ENCODE measurements at places on chromosomes 16 and 17.

DNA sequence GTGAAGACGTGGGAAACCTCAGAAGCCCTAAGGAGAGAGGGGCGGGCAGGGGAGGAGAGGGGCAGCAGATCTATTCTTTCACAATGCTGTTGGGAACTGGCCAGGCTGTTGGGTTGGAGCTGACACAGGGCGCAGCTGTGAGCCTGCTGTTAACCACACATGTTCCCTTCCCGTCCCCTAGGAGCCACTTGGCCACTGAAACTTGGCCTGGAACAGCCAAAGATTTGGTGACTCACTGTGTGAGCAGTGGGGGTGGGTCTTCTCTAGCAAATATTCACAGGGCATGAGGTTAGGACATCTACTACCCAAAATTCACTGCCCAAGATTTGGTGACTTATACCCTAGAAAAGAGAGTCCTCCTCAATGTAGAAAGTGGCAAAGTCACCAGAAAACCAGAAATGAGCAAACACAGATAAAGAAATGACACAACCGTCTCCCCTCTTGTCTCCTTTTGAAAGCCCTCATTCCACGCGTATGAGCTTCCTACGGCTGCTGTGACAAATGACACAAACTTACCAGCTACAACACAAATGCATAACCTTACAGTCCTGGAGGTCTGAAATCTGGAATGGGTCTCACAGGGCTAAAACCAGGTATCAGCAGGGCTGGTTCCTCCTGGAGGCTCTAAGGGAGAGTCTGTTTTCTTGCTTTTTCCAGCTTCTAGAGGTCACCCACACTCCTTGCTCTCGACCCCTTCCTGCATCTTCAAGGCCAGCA lies 6.3 kb downstream of the TBC1D16 start:
- no peak for DNase-seq

DNA sequence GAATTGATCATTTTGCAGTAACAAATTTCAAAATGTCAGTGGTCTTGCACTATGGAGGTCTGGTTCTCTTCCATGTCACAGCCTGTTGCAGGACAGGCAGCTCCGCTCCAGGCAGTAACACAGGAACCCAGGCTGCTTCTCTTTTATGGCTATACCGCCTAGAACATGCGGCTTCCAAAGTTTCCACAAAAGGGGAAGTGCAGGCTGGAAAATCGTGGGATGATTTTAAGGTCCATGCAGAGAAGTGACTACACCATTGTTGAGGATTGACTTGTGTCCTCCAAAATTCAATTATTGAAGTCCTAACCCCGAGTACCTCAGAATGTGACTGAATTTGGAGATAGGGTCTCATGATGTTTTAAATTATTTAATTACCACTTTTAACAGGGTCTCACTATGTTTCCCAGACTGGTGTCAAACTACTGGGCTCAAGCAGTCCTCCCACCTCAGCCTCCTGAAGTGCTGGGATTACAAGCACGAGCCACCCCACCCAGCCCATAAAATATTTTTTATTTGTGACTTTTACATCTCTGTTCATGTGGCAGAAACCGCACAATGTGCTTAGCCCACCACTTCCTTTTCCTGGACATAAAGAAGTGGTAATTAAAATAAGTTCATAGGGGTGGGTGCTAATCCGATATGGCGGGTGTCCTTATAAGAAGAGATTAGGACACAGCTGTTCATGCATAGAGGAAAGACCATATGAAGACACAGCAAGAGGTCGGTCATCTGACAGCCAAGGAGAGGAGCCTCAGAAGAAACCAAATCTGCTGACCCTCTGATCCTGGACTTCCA lies 279.2 kb upstream of the RPL38 start:
- no peak for DNase-seq

GRCh38 chr16:79104567-79104966 lies 496.0 kb downstream of the MAF start:
- no peak for DNase-seq

- no peak for DNase-seq
These were observed 17.5 kb upstream of the CBX8 start for GRCh38 chr17:79814127-79814973.

GRCh38 chr17:80212109-80212508 lies 8.0 kb downstream of the SGSH start:
- no peak for DNase-seq

GRCh38 chr17:12900474-12900873 lies 111.2 kb downstream of the ARHGAP44 start:
- no peak for DNase-seq

- peak; percentile 61 for DNase-seq
These were observed 145.3 kb downstream of the IRF8 start for GRCh38 chr16:86044241-86044671.

DNA sequence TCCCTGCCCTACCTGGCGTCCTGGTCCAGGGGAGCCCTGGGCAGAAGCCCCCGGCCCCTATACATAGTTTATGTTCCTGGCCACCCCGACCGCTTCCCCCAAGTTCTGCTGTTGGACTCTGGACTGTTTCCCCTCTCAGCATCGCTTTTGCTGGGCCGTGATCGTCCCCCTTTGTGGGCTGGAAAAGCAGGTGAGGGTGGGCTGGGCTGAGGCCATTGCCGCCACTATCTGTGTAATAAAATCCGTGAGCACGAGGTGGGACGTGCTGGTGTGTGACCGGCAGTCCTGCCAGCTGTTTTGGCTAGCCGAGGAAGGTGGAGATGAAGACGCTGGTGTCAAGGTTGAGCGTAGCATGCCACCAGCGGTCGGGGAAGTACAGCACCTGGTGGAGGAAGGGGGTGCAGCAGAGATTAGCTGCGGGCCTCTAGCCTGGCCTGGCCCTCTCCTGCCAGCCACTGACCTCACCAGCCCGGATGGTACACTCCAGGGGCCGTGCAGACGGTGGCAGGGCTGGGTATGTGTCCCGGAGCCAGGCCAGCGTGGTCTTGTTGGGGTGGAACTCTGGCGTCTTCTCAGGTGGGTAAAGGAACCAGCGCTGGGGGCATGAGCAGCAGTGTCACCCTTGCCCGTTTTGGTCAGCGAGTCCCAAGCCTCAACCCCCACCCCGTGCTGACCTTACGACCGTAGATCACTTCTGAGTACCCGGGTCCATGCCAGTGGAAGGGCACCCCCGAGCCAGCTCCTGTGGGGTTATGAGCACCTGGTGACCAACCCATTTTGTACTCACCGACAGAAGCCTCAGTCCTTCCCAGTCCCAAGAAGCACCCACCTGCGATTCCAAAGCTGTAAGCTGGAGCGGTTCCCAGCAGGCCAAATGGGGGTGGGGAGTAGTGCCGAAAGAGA lies 1.4 kb downstream of the JMJD8 start:
- no peak for DNase-seq

- DNase-seq = no peak
These were observed 249.5 kb downstream of the CA10 start for GRCh38 chr17:51908841-51909537.

- DNase-seq = no peak
These were observed 100.9 kb downstream of the AMFR start for GRCh38 chr16:56324406-56324805.

DNA sequence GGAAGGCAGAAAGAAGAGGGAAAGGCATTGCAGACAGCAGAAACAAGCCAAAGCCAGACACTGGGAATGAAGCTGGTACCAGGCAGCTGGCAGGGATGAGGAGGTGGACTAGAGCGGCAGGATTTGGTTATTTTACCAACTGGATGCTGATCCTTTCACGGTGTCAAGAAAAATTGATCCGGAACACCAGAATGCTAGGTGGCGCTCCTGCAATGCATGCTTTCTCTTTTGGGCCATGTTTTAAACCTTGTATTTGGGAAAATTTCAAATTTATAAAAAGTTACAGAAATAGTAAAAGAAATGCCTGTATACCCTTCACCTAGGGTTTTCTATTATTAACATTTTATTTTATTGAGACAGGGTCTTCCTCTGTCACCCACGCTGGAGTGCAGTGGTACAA lies 224.7 kb downstream of the SOX9 start:
- DNase-seq = no peak

DNA sequence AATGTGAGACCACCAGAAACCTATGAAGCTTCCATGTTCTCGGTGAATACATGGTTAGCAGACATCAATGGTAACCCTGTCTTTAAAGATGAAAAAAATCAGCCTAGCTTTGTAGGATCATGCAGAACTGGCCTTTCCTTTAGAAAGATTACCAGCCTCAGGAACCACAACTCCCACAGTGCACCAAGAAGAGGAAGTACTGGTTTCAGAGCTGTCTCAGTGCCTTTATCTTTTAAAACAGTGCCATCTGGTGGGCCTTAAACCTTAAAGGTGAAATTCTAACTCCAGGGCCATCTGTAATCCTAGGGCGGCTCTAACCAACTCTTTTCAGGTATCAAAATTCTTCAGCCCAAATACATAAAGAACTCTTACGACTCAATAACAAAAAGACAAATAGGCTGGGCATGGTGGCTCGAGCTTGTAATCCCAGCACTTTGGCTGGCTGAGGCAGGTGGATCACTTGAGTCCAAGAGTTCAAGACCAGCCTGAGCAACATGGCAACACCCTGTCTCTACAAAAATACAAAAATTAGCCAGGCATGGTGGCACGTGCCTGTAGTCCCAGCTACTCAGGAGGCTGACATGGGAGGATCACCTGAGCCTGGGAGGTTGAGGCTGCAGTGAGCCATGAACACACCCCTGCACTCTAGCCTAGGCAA lies 5.4 kb downstream of the ATPAF2 start:
- DNase-seq = peak; percentile 63

- DNase-seq = no peak
These were observed 209.4 kb downstream of the MRTFB start for GRCh38 chr16:14280541-14280940.

DNA sequence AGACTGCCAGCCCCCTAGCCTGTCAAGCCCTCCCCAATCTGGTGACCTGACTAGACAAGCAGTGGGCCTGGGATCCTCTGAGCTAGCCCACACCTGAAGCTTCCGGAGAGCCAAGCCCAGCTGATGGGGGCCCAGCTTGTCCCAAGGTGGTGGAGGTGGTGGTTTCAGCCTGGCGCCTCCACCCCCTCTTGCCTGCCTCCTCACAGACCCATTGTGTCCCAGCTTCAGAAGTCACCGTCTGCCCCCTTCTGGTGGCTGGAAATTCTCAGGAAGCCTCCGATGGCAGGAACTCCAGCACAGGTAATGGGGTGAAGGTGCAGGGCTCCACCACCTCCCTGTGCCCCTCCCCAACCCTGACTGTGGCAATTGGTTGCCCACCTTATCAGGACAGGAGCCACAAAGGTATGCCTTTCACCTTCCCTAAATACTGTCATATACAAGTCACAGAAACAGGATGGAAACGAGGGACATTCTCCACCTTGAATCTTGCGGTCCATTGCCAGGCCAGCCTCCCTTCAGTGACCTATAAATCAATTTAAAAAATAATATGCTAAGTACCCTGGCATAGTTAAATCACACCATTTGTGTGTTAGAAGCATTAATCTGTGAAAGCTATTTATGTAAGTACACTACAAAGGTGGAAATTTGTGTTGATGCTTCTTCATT lies 66.0 kb upstream of the ZNF423 start:
- DNase-seq = peak; percentile 56

- DNase-seq = no peak
These were observed 23.2 kb upstream of the DUSP14 start for GRCh38 chr17:37466471-37466870.

GRCh38 chr16:72241930-72242329 lies 70.0 kb upstream of the PMFBP1 start:
- DNase-seq = no peak

GRCh38 chr16:80040814-80041213 lies 440.3 kb upstream of the MAF start:
- no peak for DNase-seq

DNA sequence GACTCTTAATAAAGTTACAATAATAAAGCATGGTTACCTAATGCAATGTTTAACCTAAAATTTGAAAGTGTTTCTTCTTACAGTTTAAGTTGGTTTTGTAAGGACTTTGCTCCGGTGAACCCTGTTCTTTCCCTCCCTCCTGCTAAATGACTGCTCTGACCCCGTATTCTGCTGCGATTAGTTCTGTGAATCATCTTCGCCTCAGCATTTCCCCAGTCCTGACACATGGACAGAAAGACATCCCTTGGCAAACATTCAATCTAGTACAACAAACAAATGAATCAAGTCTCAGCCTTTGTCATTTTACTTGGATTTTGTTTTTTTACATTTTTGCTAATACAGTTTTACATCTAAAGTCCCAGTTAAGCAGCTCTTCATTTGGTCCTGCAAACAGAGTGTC lies 15.4 kb downstream of the KCNJ2 start:
- DNase-seq = no peak

- DNase-seq = no peak
These were observed 132.4 kb upstream of the CHMP6 start for GRCh38 chr17:80859002-80859941.

- no peak for DNase-seq
These were observed 572 bp downstream of the PSMB6 start for GRCh38 chr17:4796552-4796920.

GRCh38 chr16:27351989-27352388 lies 38.2 kb downstream of the IL4R start:
- DNase-seq = no peak

GRCh38 chr16:57666353-57667047 lies 1.6 kb upstream of the ADGRG3 start:
- no peak for DNase-seq

DNA sequence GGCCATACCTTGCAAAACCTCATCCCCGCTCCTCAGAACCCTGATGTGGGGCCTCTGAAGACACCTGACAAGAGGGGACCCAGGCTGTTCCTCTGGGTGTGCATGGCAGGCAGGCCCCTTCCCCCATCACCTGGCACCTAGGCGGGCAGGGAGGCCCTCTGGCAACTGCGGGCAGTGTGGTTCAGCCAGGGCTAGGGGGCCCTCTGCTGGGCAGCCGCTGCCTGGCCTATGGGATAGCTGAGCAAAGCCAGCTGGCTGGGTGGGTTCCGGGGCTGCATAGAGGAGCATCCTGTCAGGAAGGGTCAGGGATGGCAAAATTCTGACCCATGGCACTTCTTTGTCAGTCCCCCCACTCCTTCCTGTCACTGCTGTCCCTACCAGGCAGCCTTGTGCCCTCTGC lies 228.7 kb upstream of the ASIC2 start:
- peak; percentile 33 for DNase-seq

All from GM12892 (cell line).